ENCODE measurements at places on chromosomes 6 and 20. TPM values are rescaled to one million over a fixed set of nuclear protein-coding genes. Genes with fewer than 3 reads are reported as not detected.

DNA sequence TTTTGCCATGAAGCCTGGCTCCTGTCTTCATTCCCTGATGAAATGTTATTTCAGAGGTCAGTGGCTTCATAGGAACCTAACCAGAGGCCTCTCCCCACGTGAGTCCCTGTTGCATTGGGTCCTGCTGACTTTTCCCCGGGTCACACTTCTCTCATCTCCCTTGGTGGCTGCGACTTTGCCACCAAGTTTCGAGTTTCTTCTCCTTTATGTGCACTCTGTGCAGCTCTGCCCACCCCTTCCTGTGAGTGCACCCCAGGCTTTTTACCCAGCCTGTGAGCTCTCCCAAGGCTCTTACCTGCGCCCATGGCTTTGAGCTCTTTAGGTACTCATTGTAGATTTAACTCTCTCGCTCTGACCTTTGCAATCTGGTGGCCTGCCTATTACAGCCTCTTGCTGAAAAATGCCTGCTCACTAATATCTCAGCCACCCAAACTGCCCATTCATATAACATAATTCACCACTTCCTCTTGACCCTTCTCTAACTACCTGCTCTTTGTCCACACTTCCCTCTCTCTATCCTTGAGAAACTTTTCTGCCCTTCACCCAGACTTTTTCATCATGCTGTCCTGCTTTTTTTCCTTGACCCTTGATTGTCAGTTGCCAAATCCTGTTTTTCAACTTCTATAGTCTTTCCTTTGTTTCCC lies 105.9 kb downstream of the SASH1 start:
- DNase-seq: no peak

Gene MAK
- not detected for total RNA-seq

Gene MYB
- total RNA-seq: not detected

Gene ENPP1
- 8.3 TPM for total RNA-seq

- DNase-seq: peak; percentile 35
These were observed 120.5 kb upstream of the CHD6 start for GRCh38 chr20:41738604-41739206.

DNA sequence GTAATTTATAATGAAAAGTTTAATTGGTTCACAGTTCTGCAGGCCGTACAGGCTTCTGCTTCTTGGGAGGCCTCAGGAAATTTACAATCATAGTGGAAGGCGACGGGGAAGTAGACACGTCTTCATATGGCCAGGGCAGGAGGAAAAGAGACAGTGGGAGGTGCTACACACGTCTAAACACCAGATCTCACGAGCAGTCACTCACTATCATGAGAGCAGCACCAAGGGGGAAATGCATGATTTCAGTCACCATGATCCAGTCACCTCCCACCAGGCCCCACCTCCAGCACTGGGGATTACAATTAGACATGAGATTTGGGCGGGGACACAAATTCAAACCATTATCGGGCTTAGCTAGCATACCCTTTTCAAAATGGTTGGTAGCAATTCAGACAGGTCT lies 41.2 kb downstream of the EIF2S2 start:
- no peak for DNase-seq

- DNase-seq: no peak
These were observed 128.0 kb downstream of the BCAS1 start for GRCh38 chr20:53942472-53942816.

Gene MYBL2
- 0.21 TPM for total RNA-seq

Gene C6orf15
- total RNA-seq: 1.2 TPM

GRCh38 chr20:10558635-10559187 lies 115.1 kb downstream of the JAG1 start:
- peak; percentile 69 for DNase-seq
